ENCODE measurements at places on chromosomes 6 and 20.

GRCh38 chr20:10307359-10307735 is 88.7 kb downstream of the SNAP25 start:
- no peak for DNase-seq

DNA sequence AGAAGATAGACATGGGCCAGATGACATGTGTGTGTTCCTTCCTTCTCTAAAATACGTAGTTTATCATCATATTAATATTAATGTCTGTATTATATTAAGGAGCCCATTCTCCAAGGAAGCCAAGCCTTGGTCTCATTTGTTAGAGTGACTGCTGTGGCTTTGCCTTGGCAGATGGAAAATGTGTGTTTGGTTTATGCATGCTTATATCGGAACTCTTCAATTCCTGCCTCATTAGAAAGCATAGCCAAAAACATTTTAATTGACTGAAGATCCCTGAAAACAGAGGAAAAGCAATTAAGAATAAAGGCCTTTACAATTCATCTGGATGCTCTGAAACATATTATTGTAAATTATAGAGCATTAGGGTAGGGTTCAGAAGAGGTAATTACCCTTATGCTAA is 106.4 kb downstream of the COL9A1 start:
- no peak for DNase-seq

DNA sequence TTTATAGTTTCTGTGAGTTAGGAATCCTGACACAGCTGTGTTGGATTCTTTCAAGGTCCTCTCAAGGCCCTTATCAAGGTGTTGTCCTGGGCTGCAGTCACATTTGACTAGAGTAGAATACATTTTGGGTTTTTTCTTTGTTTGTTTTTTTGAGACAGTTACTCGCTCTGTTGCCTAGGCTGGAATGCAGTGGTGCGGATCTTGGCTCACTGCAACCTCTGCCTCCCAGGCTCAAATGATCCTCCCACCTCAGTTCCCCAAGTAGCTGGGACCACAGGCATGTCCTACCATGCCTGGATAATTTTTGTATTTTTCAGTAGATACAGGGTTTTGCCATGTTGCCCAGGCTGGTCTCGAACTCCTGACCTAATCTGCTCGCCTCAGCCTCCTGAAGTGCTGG is 15.7 kb downstream of the NFYA start:
- DNase-seq = no peak

- no peak for DNase-seq
These were observed 11.0 kb downstream of the FRS3 start for GRCh38 chr6:41768545-41769308.

DNA sequence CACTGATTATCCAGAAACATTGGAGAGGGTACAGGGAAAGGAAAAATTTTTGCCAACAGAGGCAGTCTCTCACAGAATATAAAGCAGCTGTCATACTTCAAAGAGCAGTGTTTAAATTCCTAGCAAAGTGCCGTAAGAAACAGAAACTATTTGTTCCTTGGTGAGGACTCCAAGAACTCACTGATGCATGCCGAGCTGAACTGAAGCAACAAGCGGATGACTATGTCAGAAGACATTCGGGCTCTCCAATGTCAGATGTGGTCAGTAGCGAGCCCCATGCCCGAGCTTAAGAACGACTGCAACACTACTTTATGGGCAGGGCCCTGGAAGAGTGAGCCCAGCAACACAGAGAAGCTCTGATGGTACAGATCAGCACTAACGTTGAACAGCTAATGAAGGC is 54.7 kb downstream of the OR2B6 start:
- no peak for DNase-seq

GRCh38 chr6:72676995-72677394 is 55.1 kb downstream of the KCNQ5 start:
- no peak for DNase-seq

GRCh38 chr6:104170401-104170800 is 689.3 kb downstream of the HACE1 start:
- DNase-seq = no peak
